Activated T-helper 1 cell treated with anti-CD3 and anti-CD28 coated beads, Interleukin-12 subunit alpha, Interleukin-12 subunit beta, Interleukin-2, Interleukin-4 antibody, amounts not matched to agents 30 ng/mL and 10 ng/mL and 1 ng/mL, durations not matched to agents 14 hours and 24 hours and 36 hours (primary cell): ENCODE measurements at places on chromosomes 6 and 20. TPM values are rescaled to one million over a fixed set of nuclear protein-coding genes. Genes with fewer than 3 reads are reported as not detected.

The RUNX2 gene
- 12.7 TPM in 2 replicates for total RNA-seq

DNA sequence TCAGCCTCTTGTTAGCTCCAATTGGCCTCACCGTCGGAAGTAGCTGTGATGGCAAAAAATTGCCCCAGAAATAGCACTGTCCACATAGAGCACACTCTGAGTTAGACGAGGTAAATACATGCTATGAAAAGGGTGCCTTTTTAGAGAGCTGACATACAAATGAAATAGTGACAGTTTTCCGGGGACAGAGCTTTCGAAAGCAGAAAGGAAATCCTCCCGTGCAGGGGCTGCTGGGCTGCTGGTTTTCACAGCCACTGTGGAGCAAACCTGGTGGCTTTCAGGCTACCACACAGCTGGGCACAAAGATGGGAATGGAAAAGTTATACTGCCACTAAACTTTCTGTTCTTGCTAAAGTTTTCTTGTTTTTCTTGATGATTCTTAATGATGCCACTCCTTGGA is 8.3 kb downstream of the SLPI start:
- H3K4me3 ChIP-seq: no peak overlapping the region
- no peak for DNase-seq
- no peaks in the 10 kb centered on the region for H3K4me1 ChIP-seq
- H3K36me3 ChIP-seq: no peaks in the 10 kb centered on the region
- H3K27ac ChIP-seq: no peak overlapping the region

DNA sequence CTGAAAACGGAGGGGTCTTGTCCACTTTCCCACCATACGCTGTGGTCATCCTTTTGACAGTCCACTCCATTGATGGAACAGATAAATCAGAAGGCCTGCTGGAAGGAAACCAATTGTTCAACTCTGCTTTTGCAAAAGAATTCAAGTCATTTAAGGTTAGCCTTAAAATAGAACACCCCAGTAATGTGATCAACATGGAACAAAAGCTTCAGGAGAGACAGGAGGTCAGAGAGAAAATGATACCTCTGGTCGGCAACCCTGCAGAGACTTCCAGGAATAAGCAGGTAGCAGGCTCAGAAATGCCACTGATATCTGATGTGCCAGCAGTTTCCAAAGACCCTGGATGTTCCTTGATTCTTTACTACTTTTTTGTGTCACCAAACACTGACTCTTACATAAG is 39.6 kb upstream of the SHLD1 start:
- H3K27ac ChIP-seq: no peak overlapping the region
- no peaks in the 10 kb centered on the region for H3K36me3 ChIP-seq
- no peak for DNase-seq
- H3K27me3 ChIP-seq: peaks cover 4% of the 10 kb centered on the region
- peaks cover 16% of the 10 kb centered on the region for H3K4me1 ChIP-seq

- H3K27me3 ChIP-seq: no peaks in the 10 kb centered on the region
- peaks cover 18% of the 10 kb centered on the region for H3K36me3 ChIP-seq
- H3K27ac ChIP-seq: peak overlapping the region; percentile 40
These were observed 34.2 kb downstream of the DTNBP1 start for GRCh38 chr6:15628499-15629131.

GRCh38 chr6:31878222-31878621 is 575 bp downstream of the SLC44A4 start:
- no peak overlapping the region for H3K27ac ChIP-seq
- no peaks in the 10 kb centered on the region for H3K27me3 ChIP-seq
- H3K4me1 ChIP-seq: peaks cover 4% of the 10 kb centered on the region
- H3K36me3 ChIP-seq: peaks cover 7% of the 10 kb centered on the region
- no peak for DNase-seq

The TFAP2D gene
- not detected in 2 replicates for total RNA-seq

DNA sequence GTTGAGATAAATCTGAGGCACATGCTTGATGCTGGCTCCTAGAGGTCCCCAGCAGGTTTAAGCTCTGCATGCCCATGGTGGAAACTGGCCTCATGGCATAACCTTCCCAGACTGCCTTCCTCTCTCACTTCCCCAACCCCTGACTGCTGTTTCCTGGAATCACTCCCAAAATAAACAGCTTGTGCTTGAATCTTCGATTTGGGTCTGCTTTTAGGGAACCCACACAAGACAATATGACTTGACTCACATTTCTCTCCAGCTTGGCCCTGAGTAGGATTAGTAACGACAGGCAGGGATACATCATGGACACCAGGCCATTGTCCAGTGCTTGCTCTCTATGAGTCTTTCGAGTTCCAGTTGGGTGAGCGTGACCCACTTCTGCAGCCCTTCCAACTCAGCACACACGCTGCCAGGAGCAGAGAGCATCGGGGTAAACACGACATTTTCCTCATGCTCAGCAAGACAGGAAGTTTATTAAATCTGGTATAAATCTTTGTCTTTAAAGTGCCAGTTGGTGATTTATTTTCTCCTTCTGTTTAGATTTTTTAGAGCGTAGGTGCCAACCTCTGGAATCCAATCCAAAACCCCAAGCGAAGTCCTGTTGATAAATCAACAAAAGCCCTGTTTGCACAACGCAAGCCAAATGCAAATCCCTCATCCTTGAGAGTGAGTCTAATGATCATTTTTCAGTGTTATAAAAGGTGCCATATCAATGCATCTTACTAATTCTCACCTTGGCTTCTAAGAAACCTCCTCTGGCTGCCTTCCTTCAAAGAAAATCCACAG is 135.0 kb downstream of the FOXA2 start:
- H3K36me3 ChIP-seq: no peaks in the 10 kb centered on the region
- no peak overlapping the region for H3K4me3 ChIP-seq
- no peaks in the 10 kb centered on the region for H3K4me1 ChIP-seq
- no peaks in the 10 kb centered on the region for H3K27me3 ChIP-seq

GRCh38 chr20:46951405-46951804 is 56.8 kb downstream of the EYA2 start:
- no peaks in the 10 kb centered on the region for H3K36me3 ChIP-seq
- H3K4me1 ChIP-seq: no peaks in the 10 kb centered on the region
- H3K27me3 ChIP-seq: peaks cover 7% of the 10 kb centered on the region
- no peak overlapping the region for H3K27ac ChIP-seq
- no peak for DNase-seq
